ENCODE measurements at places on chromosomes 7 and 10. TPM values are rescaled to one million over a fixed set of nuclear protein-coding genes. Genes with fewer than 3 reads are reported as not detected.

CFAP69 gene
- 0.95 TPM for total RNA-seq

LRRN3 gene
- not detected for total RNA-seq

ITIH5 gene
- not detected for total RNA-seq

C10orf53 gene
- not detected for total RNA-seq

SLC16A9 gene
- total RNA-seq: 21.9 TPM

HOXA3 gene
- total RNA-seq: 1.2 TPM

KEL gene
- not detected for total RNA-seq

LRRTM3 gene
- total RNA-seq: not detected

DNA sequence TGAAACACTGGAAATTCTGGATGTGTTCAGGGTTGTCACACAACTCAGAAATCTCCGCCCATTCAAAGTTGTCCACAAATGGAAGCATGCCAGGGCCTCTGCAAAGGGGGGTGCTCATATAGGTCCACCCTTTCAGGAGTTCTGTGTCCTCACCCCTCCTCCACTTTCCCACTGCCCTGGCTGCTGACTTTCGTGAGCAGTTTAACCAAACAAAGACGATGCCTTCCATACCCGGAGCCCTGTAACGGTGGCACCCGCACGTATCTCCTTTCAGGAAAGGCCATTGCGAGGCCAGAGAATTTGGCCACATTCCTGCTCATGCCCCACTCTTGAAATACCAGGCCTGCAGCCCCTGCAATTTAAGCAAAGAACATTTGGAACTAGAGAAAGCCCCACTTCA, 1.4 kb downstream of the CPXM2 start:
- DNase-seq: no peak

DNA sequence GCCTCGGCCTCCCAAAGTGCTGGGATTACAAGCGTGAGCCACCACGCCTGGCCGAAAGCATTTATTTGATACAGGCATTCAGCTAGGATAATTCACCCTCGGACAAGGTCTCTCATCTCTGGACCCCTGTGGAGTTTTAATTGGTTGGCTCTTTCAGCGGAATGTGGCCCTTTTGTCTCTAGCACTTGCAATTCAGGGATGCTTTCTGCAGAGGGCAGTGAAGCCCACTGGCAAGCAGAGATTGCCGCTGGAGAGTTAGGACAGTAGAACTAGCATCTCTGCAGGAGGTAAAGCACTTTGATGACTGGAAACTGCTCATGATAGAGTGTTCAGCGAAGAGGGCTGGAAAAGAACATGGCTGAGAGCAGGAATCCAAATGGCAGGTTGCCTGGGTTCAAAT, 62.0 kb downstream of the SUFU start:
- no peak for DNase-seq

DNA sequence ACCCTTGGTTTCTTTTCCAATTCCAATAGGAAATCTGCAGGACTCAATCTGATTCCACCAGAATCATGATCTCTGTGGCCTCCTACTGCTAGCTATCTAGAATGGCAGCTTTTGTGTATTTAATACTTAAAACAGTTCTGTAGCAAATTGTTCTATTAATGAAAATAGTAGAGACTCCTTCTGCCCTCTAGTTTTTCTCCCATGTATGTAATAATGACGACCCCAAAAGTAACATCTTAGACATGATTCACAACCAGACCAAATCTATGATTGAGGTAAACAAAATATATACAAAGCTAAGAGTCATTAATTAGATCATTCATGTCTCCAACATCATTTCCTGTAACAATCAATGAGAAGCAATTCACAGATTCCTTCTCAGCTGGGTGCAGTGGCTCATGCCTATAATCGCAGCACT, 259.1 kb upstream of the MKLN1 start:
- no peak for DNase-seq

GRCh38 chr7:156026603-156027002, 214.3 kb upstream of the SHH start:
- DNase-seq: no peak

- peak; percentile 88 for DNase-seq
Observed at GRCh38 chr10:33273295-33274002, 61.0 kb downstream of the NRP1 start.

GRCh38 chr10:49312246-49312869, 13.4 kb downstream of the C10orf71 start:
- no peak for DNase-seq

- DNase-seq: no peak
Observed at GRCh38 chr7:8365499-8366110, 67.8 kb upstream of the NXPH1 start.

GRCh38 chr7:151705636-151706276, 171.2 kb downstream of the PRKAG2 start:
- DNase-seq: peak; percentile 65

GRCh38 chr7:142412551-142413193, 154.8 kb upstream of the PRSS58 start:
- peak; percentile 47 for DNase-seq

Measured in foreskin keratinocyte (primary cell).